ENCODE measurements at places on chromosomes 3 and 15.

DNA sequence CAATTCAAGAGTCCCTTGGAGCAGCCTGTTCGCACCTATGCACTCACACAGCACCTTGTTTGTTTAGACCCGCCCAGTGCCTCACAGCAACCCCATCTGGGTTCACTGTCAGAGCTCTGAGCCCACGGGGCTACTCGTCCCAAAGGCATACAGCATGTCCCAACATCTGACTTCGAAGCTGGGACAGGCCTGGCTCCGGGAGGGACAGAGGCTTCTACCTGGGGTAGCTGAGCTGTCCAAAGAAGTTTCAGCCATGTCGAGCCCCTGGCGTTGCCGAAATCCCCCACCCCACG, 28.6 kb upstream of the CYP11A1 start:
- DNase-seq: no peak

- DNase-seq: peak; percentile 72
Measured at GRCh38 chr3:179967622-179968021, 69.1 kb downstream of the PEX5L start.

- no peak for DNase-seq
Measured at GRCh38 chr3:190596349-190597285, 82.7 kb downstream of the IL1RAP start.

- DNase-seq: no peak
Measured at GRCh38 chr3:24154013-24154695, 209.1 kb downstream of the NR1D2 start.

GRCh38 chr15:78087951-78088772, 4.2 kb upstream of the SH2D7 start:
- DNase-seq: no peak

- DNase-seq: no peak
Measured at GRCh38 chr3:133943031-133943535, 47.4 kb upstream of the RAB6B start.

GRCh38 chr3:46082849-46083248, 55.6 kb upstream of the XCR1 start:
- DNase-seq: no peak

DNA sequence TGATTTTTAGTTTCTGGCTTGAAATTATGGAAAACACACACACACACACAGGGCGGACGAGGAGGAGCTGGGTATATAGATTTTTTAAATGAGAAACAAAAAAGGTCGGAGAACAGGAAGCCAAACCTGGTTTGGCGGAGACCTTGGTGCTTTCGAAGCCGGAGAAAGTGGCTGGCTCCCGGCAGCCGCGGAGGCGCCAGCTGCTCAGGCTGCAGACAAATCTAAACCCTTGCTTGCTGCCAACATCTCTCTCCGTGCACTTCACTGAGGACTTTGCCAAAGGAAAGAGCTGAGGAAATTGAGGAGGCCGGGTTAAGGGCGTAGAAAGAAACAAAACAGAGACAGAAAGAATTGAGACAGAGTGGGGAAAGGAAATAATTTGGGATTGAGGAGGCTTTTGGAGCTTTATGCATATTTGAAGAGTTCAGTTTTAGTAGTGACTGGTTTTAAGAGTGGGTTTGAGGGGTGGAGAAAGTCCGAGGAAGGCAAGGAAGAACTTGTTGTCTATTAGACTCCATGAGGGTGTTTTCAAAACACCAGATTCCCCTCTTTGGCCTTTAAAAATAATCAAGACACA, 2.2 kb downstream of the ZIC1 start:
- no peak for DNase-seq

GRCh38 chr15:25408428-25408827, 30.4 kb downstream of the UBE3A start:
- no peak for DNase-seq

GRCh38 chr3:804211-804610, 288.6 kb upstream of the CNTN6 start:
- DNase-seq: no peak

DNA sequence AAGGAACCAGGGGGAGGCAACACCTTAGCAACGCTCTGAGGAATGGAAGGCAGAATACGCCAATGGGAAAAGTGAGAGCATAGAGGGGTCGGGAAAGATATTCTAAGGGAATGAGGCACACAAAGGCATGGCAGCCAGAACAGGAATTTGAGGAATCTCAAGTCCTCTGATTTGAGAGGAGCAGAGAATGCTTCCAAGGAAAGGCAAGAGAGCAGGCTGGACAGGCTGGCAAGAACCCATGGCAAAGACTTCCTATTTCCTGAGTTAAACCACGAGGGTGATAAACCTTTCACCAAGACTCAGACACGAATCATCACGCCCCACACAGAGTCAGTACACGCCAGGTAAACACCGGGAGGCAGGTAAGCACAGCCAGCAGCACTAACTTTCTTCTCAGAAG, 109.8 kb downstream of the IGF2BP2 start:
- no peak for DNase-seq

GRCh38 chr15:70095408-70096214, 2.1 kb downstream of the TLE3 start:
- DNase-seq: no peak

DNA sequence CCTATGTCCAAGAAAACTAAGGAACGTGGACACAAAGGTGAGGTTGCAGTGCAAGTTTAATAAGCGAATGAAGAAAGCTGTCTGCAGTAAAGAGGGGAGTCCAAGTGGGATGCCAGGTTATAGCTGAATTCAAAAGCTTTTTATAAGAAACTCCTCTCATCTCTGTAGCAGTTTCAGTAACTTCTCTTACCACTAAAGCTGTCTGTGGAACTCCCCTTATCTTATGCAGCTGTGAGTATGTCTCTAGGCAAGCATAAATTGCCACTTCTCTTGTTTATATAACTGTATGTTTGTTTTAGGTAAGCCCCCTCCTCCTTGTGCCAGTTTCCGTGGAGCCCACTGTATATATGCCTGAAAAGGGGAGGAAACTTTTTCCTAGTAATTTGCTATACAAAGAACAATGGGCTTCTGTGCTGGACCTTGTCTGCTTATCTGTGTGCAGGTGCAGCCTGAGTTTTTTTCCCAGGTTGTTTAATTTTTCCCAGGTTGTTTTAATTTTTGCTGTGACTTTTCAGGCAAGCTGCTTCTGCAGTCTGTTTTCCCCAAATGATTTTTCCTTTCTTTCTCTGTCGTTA, 875.1 kb upstream of the EPHA6 start:
- no peak for DNase-seq

- peak; percentile 11 for DNase-seq
Measured at GRCh38 chr3:67384760-67385397, 269.5 kb downstream of the SUCLG2 start.

DNA sequence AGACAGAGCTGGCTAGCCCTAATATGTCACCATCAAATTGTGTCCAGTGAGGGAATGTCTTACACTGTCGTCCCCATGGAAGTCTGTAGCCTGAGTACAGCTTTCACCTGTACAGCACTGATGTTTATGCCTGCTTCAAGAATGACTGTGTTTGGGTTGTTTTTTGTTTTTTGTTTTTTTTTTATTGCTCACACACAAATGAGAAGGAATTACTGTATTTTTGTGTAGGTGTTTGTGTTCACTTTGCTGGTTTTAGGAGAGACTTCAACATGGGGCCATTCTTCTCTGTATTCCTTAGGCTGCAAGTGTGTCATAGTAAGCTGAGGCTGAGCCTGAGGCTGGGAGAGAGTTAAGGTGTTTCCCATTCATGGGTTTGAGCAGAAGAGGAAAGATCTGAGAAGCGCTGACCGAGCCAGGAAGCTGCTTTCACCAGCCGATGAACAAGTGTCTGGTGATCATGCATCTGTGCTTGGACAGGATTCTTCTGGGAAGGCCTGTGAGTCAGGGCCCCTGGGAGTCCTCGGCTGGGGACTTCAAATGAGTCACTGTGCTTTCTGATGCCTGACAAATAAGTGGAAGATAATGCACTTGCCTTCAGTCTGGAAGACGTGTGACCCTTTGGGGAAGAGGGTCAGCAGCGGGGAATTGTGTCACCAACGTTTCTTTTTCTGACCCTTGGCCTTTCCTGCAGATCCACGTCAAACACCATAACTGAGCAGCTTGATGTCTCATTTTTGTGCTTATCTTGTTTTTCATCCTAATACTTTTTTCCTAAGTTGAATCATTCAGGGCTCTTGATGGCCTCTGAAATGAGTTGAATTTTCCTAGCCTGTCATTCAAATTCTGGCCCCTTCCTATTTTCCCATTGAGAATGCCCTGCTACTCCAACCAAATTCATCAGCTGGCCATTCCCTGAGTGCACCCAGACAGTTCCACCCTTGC, 36.7 kb upstream of the ZBTB38 start:
- DNase-seq: peak; percentile 98

GRCh38 chr3:37963016-37963415, 27.6 kb upstream of the VILL start:
- no peak for DNase-seq

- DNase-seq: no peak
Measured at GRCh38 chr3:197692641-197693040, 44.1 kb downstream of the RUBCN start.

- no peak for DNase-seq
Measured at GRCh38 chr3:29275309-29275708, 5.6 kb upstream of the RBMS3 start.

GRCh38 chr3:61032991-61033390, 218.3 kb downstream of the FHIT start:
- no peak for DNase-seq

DNA sequence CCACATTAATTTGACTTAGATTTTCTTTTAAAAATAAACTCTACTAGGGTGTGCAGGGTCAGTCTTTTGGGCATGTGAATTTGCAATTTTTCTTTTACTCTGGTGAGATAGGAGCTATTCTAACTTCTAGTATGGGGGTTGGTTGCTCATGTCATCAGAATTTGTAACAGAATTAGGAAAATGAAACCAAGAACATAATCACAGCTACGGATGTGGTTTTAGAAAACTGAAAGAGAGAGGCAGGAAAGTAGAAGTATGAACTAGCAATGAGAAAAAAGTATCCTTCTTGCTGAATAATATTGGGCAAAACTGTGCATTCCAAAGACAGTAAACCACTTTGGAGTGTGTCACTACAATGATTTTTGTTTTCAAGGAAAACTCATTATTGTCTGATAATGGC, 43.3 kb downstream of the ADPGK start:
- DNase-seq: no peak
